ENCODE measurements at places on chromosomes 2 and 18.

- peak; percentile 44 for DNase-seq
Observed at GRCh38 chr2:84846041-84846663, 34.7 kb downstream of the TRABD2A start.

- no peak for DNase-seq
Observed at GRCh38 chr2:136408795-136409194, 290.8 kb upstream of the CXCR4 start.

GRCh38 chr2:62363166-62363565 lies 142.8 kb downstream of the TMEM17 start:
- DNase-seq, result no peak

- DNase-seq, result no peak
Observed at GRCh38 chr2:237867465-237867864, 8.0 kb downstream of the RAMP1 start.

DNA sequence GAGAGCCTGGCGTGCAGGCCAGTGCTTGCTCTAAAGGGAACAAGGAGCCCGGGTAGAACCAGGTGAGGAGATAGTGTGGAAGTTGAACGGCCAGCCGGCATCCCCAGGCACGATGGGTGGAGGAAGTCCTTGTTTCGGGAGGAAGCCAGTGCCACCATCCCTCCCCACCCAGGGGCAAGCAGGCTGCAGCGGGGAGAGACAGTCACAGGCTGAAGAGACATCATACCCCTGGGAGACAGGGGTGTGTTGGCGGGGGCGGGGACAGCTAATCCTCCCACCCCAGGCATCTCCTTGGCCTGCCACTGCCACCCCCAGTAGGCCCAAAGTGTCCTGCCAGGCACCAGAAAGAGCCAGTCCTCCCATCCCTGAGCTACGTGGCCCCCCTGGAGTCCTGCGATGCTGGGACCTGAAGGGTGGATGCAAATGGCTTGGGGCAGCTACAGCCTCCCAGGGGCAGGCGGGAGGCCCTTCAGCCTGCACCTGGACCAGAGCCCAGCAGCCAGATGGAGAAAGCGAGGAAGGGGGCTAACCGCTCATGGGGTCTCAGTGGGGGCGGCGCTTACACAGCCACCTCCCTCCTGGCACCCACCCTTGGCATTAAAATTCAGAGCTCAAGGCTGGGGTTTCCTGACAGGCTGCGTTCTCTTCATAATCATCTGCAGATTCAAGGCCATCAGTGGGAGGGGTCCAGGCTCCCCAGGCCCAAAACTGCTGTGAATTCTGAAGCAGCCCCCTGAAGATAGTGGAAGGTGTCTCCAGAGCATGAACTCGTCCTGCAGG lies 14.8 kb upstream of the GPR55 start:
- no peak for DNase-seq

DNA sequence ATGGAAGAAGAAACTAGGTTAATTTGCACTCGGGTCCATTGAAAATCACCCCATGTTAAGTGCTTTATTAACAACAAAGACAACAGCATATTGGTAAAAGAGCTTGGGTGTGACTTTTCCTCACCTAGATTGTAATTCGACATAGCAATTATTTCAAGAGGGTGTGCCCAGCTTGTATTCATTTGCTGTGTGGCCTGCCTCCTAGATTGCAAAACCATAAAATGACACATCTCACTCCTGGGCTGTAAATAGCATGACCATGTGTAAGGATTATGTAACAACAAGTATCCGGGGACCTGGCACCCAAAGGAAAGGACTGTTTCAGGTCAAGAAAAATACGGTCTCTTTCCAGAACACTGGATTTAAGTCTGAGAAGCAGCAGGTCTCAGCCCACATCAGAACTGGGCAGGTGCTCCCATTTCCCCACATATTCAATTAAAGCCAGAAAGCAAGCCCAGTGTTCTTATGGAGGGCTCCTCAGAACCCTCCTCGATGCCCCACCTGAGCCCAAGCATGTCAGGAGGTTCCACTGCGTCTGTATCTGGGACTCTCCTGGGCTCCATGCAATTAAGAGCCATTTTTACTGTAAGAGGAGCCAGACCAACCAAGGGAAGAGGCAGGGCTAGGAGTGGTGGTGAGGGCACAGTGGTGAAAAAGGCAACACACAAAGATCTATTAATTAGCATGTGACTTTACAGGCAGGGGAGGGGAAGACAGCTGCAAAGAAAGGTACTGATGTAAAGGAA lies 39.2 kb downstream of the MREG start:
- peak; percentile 44 for DNase-seq

DNA sequence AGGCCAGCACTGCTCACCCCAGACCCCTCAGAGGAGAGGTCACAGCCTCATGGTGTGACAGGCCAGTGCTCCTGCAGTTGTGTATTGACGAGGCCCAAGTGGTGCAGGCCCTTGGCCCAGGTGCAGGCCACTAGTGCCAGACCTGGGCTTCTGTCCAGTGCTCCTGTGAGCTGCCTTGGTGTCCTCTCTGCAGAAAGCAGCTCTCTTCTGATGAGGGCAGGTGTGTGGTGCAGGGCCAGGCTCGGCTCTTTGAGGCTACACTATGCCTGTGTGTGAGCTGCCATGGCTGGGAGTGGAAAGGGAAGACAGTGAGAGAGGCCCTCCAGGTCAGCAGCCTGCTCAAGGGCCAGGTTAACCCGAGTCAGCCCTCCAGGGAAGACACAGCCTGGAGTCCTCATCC lies 17.1 kb downstream of the EHD3 start:
- DNase-seq, result no peak

- no peak for DNase-seq
Observed at GRCh38 chr2:164620457-164620856, 825 bp downstream of the GRB14 start.

DNA sequence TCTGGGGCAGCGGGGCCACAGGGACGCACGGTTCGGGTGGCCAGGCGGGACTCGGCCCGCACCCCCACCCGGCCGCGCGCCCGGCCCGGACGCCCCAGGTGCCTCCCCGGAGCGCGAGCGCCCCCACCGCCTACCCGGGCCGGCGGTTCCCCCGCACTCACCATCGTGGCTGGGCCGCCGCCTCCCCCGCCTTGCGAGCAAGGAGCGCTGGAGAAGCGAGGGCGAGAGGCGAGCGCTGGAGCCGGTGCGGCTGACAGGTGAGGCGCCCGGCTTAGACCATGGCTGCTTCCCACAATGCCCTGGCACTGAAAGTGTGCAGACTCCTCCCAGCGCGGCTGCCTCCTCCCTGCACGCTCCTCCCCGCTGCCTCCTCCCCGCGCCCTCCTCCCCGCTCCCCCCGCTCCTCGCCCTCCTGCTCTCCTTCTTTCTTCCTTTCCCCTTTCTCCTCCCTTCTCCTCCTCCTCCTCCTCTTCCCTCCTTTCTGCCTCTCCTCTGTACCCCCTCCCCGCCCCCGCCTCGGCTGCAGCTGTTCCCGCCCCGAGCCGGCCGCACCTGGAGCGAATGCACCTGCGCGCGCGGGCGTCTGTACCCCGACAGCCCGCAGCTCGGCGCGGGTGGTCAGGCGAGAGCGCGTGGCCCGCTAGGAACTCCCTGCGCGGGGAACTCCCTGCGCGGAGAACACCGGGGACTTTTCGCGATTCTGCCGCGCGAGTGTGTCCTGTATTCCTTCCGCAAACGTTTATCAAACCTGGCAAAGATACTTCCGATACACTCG lies at the start of gene AP1S3:
Gene AP1S3 (minus strand): TSS at position 296 of the 775 bp plus-strand sequence. CDS start 132 bp downstream, at position 164.
- DNase-seq, result peak; percentile 60

DNA sequence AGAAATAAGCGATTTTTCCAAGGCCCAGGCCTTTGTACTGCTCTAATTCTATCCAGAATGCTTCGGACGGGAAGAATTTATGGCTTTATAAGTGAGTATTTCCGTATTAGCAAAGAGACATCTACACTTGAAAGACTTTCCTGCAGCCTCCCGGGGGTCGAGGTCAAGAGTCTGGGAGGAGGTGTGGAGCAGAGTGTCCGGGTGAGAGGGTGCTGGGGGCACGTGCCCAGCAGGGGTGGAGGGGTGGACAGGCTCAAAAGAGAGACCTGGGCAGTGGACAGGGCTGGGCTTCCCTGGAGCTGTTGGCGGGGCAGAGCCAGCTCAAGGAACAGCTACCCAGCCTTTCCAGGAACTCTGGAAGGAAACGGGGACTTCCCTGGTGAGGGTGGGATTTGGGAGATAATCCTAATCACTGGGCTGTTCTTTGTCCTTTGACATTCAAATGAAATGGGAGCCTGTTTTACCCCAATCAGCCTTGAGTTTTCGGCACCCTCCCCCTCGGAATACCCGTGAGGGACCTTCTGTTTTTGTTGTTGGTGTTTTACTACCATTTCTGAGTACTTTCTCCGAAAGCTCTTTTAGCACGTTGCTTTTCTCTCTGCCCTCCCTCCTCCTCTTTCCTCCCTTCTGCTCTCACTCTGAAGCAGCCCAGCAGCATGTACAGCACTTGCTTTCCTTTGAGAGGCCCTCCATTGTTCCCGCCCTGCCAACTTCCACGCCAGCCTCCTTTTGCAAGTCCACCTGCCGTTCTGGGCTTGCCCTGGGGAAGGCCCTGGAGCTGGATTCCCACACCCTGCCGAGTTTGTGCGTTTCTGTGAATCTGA lies 164.7 kb downstream of the AGAP1 start:
- DNase-seq, result no peak

GRCh38 chr18:36188916-36189315 lies 1.6 kb downstream of the MOCOS start:
- DNase-seq, result no peak

DNA sequence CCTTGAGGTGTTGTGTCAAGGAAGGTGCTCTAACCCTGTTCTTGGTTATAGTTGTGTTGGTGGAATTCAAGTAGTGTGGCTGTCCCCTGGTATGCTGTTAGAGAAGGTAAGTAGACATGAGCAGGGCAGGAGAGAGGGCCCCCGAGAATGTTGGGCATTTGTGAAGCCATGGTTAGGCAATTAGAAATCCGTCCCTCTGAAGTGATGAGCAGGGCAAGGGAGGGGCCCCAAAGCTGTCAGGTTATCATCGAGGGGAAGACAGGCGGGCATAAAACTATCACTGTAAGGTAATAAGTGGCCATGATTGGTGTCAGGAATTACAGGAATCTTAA lies 5.2 kb downstream of the XRCC5 start:
- DNase-seq, result no peak

GRCh38 chr2:178268435-178268834 lies 74.1 kb downstream of the OSBPL6 start:
- peak; percentile 12 for DNase-seq

- DNase-seq, result peak; percentile 40
Observed at GRCh38 chr2:196289000-196289399, 117.6 kb upstream of the STK17B start.

DNA sequence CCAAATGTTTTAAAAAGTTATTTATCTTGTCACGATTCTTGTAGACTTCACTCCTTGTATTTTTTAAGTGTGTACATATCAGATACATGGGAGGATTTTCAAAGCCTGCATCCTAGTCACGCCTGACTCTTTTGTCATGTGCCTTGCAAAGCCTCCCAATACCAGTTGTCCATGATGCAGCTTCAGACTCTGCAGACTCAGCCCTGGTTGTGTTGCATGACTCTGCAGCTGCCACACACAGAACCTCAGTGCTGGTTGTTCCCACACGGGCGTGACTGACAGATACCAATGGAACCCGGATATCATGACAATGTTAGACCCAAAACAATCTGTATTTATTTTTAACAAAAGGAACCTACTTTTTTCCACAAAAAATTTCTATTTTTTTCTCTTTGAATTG lies 38.2 kb downstream of the TPO start:
- DNase-seq, result no peak

DNA sequence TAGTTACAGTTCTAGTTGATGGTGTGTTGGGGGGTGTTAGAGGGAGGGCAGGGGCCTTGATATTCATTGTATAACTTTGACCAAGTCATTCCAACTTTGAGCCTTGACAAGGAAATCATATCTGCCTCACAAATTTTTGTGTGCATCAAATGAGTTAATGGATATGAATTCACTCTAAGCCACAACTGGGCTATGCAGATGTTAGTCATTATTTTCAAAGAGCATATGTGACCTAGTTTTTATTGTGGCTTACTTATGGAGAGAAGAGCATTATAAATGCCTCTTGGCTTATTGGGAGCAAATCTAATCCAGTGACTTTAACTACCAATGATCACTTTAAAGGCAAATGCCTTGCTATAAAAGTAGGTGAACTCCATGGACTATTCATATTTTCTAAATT lies 250.2 kb downstream of the LPIN1 start:
- DNase-seq, result peak; percentile 70

- no peak for DNase-seq
Observed at GRCh38 chr2:101080211-101081068, 70.7 kb downstream of the TBC1D8 start.

- DNase-seq, result no peak
Observed at GRCh38 chr2:145584353-145584752, 1064.4 kb upstream of the ZEB2 start.

GRCh38 chr2:240568678-240569522 lies 616 bp downstream of the RNPEPL1 start:
- peak; percentile 66 for DNase-seq

Measured in EH (cell line).